Cardiac muscle cell (in vitro differentiated cells and primary cell): ENCODE measurements at places on chromosomes 4 and X. TPM values are rescaled to one million over a fixed set of nuclear protein-coding genes. Genes with fewer than 3 reads are reported as not detected.

GRCh38 chr4:134202166-134202956 is 772 bp upstream of the PABPC4L start:
- peak; percentile 40 for DNase-seq

- no peak for DNase-seq
Observed at GRCh38 chr4:8262637-8263322, 6.8 kb upstream of the HTRA3 start.

DNA sequence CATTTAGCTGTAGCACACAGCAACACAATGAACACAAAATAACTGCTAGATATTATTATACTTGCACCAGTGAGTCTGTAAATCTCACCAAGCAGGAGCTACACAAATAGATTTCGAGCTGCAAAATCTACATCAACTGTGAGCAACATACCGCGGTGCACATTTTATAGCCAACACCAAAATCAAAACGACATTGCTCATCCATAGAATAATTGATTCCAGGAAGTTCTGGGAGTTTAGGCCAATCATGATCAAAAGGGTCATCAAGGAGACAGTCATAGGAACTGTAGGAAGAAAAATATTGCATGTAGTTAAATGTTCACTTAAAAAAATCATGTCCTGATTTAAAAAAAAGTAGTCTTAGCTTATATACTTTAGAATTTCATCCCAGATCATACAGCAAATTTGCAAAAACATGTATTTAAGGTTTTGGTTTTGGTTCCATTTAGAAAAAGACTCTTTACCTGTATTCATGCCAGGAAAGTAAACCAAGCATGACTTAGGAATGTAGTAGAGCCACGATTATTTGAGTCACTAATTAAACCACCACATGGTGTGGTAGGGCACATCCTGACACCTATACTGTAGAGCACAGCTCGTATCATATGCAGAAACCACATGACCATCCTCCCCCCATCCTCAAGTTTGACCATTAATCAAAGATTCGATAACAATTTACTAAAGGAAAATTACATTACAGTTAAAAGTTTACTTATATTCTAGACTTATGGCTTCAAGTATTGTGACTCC is 250.4 kb downstream of the ADAMTS3 start:
- DNase-seq: no peak

PPP1R3F gene
- 24.4 and 28.3 TPM in 2 replicates for polyA plus RNA-seq

AMBN gene
- not detected in 2 replicates for polyA plus RNA-seq

GRCh38 chr4:74083546-74083945 is 15.4 kb downstream of the CXCL2 start:
- no peak for DNase-seq

- DNase-seq: peak; percentile 70
Observed at GRCh38 chr4:11765849-11766453, 337.3 kb upstream of the HS3ST1 start.

GRCh38 chr4:156336511-156336910 is 382.8 kb upstream of the CTSO start:
- DNase-seq: no peak

DNA sequence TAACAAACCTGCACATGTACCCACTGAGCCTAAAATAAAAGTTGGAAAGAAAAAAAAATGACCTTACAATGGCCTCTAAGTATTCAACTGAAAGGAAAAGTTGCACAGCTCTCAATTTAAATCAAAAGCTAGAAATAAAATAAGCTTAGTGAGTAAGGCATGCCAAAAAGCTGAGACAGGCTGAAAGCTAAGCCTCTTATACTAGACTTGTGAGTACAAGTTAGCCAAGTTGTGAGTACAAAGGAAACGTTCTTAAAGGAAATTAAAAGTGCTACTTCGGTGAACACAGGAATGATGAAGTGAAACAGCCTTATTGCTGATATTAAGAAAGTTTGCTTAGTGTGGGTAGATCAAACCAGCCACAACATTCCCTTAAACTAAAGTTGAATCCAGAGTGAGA is 707.9 kb upstream of the PITX2 start:
- DNase-seq: no peak

- DNase-seq: no peak
Observed at GRCh38 chrX:48831136-48831908, 4.1 kb downstream of the PCSK1N start.

P2RY4 gene
- polyA plus RNA-seq: 0.17 TPM in 1 of 2 replicates, not detected in the other

- peak; percentile 38 for DNase-seq
Observed at GRCh38 chrX:69961365-69962072, 88.2 kb downstream of the AWAT2 start.

DNA sequence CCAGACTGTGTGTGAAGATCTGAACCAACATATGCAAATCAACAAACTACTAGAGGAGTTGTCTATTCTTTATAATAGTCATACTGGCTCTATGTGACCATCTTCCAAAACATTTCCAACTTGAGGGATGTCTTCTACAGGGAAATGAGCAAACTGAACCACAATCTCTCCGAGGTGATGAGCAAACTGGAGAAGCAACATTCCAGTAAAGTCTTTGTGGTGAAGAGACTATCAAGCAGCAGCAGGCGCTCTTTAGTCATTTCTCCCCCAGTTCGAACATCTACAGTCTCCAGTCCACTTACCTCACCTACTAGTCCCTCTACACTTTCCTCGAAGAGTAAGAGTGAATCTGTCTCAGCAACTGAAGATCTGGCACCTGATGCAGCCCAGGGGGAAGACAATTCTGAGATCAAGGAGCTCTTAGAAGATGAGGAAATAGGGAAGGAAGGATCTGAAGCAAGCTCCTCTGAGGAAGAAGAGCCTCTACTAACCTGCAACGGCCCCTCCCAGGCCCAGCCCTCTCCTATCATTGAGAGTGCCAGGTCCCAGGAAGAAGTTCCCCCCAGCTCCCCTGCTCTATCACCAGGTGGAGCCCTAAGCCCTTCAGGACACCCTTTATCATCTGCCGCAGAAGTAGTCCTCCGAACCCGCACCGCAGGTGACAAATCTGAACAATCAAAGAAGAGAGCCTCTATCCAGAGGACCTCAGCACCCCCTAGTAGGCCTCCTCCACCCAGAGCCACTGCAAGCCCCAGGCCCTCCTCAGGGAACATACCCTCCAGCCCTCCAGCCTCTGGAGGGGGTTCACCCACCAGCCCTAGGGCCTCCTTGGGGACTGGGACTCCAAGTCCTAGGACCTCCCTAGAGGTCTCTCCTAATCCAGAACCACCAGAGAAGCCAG is 98.1 kb downstream of the HNRNPD start:
- no peak for DNase-seq

SMR3B gene
- polyA plus RNA-seq: not detected in 2 replicates

OTUD4 gene
- 22.9 and 38.8 TPM in 2 replicates for polyA plus RNA-seq

CCSER1 gene
- 0.10 and 0.77 TPM in 2 replicates for polyA plus RNA-seq

GRCh38 chr4:168712316-168712890 is 215.6 kb downstream of the PALLD start:
- no peak for DNase-seq

DNA sequence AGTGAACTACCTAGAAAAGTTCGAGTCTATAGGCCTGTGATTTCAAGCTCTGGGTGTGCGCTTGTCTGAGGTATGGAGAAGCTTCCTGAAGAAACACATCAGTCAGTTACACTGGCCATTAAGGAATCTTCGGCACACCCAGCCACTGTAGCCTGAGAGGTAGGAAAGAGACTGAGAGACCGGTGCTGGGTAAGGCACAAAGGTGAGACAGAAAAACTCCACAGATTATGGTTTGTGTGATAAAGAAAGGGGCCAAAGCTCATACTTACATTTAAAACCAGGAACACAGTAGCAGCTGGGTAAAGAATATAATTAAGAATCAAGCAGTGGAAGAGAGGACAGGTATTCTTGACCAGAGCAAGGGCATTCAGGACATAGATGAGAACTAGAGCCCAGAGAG is 74.8 kb upstream of the TTC29 start:
- no peak for DNase-seq

ADH1C gene
- not detected in 2 replicates for polyA plus RNA-seq

- DNase-seq: peak; percentile 97
Observed at GRCh38 chr4:74109116-74109869, 10.3 kb upstream of the CXCL2 start.
